ENCODE measurements at places on chromosomes 4 and X.

- DNase-seq = no peak
Measured at GRCh38 chr4:26287756-26288155, 33.1 kb upstream of the RBPJ start.

GRCh38 chr4:186134257-186134656, 29.8 kb downstream of the FAM149A start:
- DNase-seq = no peak

GRCh38 chr4:151541389-151542071, 132.6 kb downstream of the FHIP1A start:
- DNase-seq = no peak

GRCh38 chrX:151703487-151703886, 8.2 kb downstream of the PRRG3 start:
- no peak for DNase-seq

GRCh38 chr4:111434586-111434985, 710.7 kb upstream of the FAM241A start:
- DNase-seq = no peak

DNA sequence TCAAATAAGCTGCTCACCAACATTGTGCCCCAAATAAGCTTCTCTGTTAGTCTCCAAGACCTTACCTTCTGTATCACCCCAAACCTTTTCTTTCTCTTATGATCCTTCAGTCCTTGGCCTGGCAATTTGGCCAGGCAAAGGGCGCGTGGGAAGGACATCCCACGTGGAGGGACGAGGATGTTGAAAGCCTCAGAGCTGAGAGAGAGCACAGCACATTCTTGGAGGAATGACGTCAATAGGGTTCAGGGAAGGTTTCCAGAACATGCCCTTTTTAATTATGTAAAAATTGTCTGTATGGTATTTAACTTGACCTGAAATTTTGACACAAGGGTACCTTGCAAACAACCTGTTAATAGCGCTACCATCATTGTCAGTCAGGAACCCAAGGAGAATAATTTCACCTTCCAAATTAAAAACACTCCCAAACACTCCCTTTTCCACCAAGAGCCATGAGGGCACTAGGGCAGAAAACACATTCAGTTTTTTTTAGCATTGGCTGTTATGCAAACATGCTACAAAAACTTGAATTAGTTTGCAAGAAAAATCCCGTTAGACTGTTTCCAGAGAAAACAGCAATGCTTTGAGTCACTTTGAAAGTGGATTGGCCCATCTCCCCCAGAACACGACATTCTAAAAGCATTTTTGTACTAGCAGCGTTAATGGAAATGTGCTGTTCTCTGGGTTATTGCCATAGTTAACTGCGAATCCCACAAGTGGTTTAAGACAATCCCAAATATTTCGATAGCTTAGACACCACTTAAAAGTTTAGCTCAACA, 183.2 kb upstream of the PUDP start:
- no peak for DNase-seq

Measured in stimulated activated CD4-positive, alpha-beta T cell treated with anti-CD3 and anti-CD28 coated beads, Interleukin-4, amount 100 ng/mL, for 48 hours (primary cell).